ENCODE measurements at places on chromosomes 11 and 22. TPM values are rescaled to one million over a fixed set of nuclear protein-coding genes. Genes with fewer than 3 reads are reported as not detected.

- DNase-seq: no peak
Observed at GRCh38 chr11:36455658-36456111, 54.4 kb downstream of the TRAF6 start.

GRCh38 chr11:46367244-46367915 lies 14.1 kb upstream of the MDK start:
- no peak for DNase-seq

DNA sequence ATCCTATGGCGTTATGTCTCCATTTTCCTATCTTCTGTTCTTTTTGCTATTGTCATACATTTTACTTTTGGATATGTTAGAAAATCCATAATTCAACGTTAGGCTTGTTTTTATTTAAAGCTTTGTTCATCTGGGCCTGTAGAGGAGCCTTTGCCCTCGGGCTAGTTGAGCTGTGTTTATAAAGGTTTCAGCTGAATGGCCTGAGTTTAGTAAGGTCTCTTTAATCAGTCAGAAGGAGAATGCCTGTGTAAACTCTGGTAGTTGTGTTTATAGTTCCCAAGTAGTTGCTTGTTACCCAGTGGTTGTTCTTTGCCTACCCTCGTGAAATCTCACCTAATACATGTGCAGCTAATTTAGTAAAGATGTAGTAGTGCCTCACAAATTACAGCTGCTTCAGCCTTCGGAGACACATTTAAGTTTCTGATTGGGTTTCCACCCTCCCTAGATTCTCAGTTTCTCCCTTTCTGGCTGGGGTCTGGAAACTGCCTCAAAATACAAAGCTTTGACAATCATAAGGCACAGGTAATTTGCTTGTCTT lies 33.1 kb downstream of the MTMR3 start:
- peak; percentile 37 for DNase-seq

GRCh38 chr11:24687531-24688147 lies 190.8 kb downstream of the LUZP2 start:
- no peak for DNase-seq

GRCh38 chr22:47187176-47187957 lies 424.9 kb downstream of the TBC1D22A start:
- no peak for DNase-seq

ZNHIT2 gene
- total RNA-seq: 37.1 TPM
